ENCODE measurements at places on chromosomes 1 and 21.

- DNase-seq = no peak
Measured at GRCh38 chr1:175274368-175274767, 81.8 kb upstream of the KIAA0040 start.

DNA sequence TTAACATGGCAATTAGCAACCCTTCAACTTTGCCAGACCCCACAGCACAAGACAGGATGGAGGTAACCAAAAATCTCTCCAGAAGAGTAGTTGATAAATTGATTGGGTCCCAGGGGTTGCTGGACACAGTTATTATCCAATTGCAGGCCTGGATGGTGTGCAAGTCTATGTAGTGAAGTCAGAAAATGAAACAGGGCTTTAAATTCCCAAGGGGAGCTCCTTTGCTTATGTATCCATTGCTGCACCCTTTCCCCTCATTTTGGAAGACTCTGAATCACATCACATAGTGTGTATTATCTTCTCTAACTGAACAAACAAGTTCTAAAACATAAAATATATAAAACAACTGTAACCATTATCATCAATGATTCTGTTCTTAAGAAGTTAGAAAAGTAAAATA, 550.2 kb downstream of the LMO4 start:
- DNase-seq = no peak

- DNase-seq = peak; percentile 66
Measured at GRCh38 chr1:224733027-224733911, 117.2 kb downstream of the CNIH3 start.

DNA sequence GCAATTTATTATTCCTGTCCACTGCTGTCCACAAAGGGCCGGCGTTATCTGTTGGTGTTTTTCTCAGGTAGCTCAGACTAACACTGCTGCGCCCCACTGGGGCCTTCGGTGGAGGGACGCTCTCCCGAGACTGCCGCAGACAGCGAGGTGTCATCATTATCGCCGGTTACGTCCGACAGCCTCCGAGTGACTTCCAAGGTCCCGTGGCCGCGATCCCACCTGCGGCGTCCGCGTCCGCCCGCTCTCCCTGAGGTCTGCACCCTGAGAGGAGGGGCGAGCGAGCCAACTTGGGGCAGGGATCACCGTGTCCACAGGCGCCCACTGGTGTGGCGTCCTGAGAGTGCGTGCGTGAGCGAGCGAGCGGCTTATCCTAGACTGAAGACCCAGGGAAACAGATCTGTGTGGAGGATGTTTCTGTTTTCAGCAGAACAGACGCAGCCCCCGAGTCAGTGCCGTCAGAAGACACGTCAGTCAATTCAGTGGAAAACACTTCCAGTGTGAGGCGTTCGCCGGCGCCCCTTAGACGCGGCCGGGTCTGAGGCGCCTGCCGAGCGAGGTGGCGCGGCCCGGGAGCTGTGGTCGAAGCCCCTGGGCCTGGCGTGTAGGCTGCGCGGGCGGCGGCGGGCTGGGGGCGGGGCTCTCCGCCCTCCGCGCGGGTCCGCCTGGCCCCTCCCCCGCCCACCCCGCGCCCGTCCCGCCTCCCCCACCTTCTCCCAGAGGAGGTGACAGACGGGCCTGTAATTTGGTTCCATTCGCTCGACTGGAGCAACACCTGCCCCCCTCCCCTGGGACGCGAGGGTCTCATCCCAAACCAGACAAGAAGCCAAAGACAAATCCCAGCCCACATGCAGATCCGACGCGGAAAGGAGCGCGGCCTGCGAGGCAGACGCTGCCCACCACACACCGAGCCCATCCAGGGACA, 12.6 kb downstream of the NHLH2 start:
- no peak for DNase-seq

GRCh38 chr21:18940791-18941190, 537.2 kb upstream of the TMPRSS15 start:
- DNase-seq = no peak

- DNase-seq = no peak
Measured at GRCh38 chr21:31455506-31455905, 111.4 kb upstream of the TIAM1 start.

- peak; percentile 20 for DNase-seq
Measured at GRCh38 chr1:218294546-218294945, 9.5 kb downstream of the RRP15 start.

DNA sequence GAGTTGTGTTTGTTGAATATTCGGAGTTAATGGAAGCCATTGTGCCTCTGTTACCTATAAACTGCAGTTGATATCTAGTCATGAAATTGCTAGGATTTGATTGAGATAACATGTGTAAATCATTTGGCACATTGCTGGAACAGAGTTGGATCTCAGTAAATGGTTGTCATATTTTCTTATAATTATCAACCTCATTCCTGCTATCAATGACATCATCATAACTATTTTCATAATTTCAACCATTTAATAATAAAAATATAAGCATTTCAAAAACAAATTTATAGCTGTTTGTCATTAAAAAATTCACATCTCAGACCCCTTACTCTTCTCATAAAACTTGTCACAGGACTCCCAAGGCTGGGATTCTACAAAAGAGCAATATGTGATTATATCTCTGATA, 133.4 kb downstream of the PTGER3 start:
- DNase-seq = no peak

DNA sequence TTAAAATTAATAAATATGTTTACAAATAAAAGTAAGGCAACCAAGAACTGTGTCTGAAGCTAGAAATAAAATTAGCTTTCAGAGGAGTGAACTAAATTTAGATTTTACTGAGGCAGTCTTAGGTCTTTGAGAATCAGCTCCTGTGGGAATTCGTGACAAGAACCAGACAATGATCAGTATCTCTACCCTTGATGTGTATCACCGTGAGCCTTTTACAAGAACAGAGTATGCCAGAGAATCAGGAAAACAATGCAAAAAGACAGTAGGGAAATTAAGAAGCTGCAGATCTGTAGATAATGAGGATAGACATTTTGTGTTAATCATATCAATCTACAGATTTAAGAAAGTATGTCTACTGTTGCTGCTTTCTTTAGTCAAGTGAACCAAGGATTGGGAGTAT, 351.0 kb downstream of the COL11A1 start:
- DNase-seq = no peak

DNA sequence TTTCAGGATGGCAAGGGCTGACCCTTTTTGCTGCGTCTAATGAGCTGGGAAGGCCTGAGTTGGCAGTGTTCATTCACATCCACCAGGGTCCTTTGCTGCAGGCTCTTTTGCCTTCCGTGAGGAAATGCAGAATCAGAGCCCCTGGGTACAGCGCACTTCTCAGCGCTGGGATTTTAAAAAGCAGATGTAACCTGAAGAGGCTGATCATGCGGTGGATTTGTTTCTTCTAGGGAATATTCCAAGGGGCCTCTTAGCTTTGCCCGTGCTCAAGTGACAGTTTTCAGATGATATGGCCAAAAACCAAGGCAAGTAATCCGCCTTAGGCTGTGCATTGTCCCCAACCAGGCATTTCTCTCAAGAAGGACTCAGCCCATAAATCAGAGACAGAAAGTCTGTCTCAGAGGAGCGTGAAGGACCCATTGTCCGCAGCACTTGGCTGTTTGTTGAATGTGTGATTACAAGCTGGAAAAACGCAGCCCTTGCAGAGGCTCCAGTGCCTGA, 237.6 kb downstream of the PTPRC start:
- DNase-seq = no peak

GRCh38 chr1:117473063-117473462, 105.8 kb downstream of the MAN1A2 start:
- DNase-seq = no peak

DNA sequence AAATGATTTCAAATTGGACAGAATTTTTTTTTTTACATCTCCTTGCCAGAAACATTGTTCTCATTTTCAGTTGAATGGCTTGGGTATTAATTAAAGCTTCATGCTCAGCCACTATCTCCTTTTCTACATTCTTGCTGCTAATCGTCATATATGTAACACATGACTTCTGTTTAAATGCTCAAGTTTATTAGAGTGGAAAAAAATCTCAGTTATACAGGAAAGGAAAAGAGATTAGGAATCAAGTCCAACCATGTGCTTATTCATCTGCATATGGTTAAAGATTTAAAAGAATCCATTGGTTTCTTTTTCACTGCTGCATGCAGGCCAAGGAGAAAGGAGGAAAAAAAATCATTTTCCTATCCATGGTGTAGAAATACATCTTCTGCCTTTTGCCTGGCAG, 47.3 kb upstream of the CNN3 start:
- peak; percentile 40 for DNase-seq

GRCh38 chr1:87647430-87648177, 318.9 kb downstream of the LMO4 start:
- no peak for DNase-seq
